Articular chondrocyte of knee joint (primary cell): ENCODE measurements at places on chromosomes 6 and 20. TPM values are rescaled to one million over a fixed set of nuclear protein-coding genes. Genes with fewer than 3 reads are reported as not detected.

The EDN1 gene
- total RNA-seq, result 0.54 and 0.65 TPM in 2 replicates

The CAPN11 gene
- not detected in 2 replicates for total RNA-seq

The FAM209A gene
- not detected in 2 replicates for total RNA-seq

The MED23 gene
- 48.2 and 48.6 TPM in 2 replicates for total RNA-seq

The HELZ2 gene
- total RNA-seq, result 23.5 and 30.4 TPM in 2 replicates

The ABHD16B gene
- total RNA-seq, result not detected in 2 replicates

The DEFB121 gene
- not detected in 2 replicates for total RNA-seq

The NRN1 gene
- 94.3 and 142 TPM in 2 replicates for total RNA-seq

The PTCRA gene
- not detected in 2 replicates for total RNA-seq

The HSPA12B gene
- 0.13 and 0.22 TPM in 2 replicates for total RNA-seq

The PPP1R3G gene
- total RNA-seq, result 2.1 and 2.2 TPM in 2 replicates

The NELFCD gene
- 33.8 and 42.6 TPM in 2 replicates for total RNA-seq

The SMOC2 gene
- total RNA-seq, result 120 and 164 TPM in 2 replicates

The PSORS1C1 gene
- 3.0 and 3.1 TPM in 2 replicates for total RNA-seq

The ANKRD66 gene
- total RNA-seq, result not detected in 2 replicates

The PTCHD4 gene
- 0.13 and 0.54 TPM in 2 replicates for total RNA-seq

The ZKSCAN8 gene
- total RNA-seq, result 27.7 and 29.8 TPM in 2 replicates
